Vagina (tissue), 2 donors: ENCODE measurements at places on chromosomes 6 and 20.

DNA sequence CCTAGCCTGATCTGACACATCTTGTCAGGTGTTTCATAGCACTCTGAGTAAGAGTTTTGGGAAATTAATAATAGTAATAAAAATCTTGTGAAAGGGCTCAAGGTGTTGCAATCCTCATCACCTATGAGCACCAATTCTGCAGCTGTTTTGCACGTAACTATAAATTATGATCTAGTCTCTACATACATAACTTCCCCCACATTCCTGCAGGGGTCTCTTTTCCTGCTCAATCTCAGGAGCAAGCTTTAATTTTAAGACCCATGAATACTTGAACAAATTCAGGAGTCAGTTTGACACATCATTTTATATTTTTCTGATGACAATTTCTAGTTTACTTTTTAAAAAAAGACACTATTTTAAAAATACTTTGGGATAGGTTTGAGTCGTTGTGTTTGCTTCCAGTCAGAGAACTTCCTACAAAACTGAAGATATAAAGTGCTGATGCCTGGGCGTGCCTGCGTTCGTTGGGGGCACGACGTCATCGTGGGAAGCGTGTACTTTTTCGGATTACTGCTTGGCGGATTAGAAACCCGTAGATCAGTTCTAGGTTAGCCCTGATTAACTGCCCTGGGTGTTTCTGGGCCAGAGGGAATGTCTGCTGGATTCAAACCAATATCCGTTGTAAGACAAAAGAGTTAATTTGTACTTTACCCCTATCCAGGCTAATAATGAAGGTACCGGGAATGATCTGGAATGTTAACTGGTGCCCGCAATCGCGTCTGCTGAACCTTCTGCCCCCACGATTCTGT is 1.0 kb upstream of the E2F3 start:
- DNase-seq: no peak

- no peak for DNase-seq
These were observed 22.2 kb downstream of the FAM110A start for GRCh38 chr20:855466-856360.

DNA sequence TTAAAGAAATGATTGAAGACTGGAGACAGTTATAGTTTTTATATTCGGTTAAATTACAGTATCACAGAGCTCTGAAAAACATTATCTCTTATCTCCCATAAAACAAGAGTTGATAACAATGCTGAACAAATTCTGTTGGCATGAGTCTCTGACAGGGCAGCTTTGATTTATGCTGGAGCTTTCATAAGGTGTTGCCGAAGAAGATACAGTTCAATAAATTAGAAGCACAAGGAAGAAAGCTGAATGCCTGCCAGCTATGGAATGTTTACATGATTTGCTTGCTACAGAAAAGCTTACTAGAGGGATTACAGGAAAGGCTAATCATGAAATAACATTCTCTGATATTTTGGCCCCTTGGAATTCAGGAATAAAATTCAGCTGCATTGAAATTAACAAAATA is 431.9 kb upstream of the GJE1 start:
- DNase-seq: no peak

GRCh38 chr20:21102603-21103311 is 3.4 kb downstream of the LINC00237 start:
- no peak for DNase-seq

DNA sequence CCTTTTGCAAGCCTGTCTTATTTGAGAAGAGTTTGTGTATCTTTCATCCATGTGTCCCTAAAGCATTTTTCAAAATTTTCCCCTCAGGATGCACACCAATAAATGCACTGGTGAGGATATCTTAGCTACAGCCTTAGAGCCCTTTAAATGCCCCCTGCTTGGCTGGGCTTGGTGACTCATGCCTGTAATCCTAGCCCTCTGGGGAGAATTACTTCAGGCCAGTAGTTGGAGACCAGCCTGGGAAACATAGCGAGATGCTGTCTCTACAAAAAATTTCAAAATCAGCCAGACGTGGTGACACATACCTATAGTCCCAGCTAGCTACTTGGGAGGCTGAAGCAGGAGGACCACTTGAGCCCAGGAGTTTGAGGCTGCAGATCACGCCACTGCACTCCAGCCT is 33.8 kb upstream of the PLCB4 start:
- no peak for DNase-seq

GRCh38 chr20:44221368-44221954 is 10.9 kb upstream of the OSER1 start:
- DNase-seq: no peak
